A172 (cell line): ENCODE measurements at places on chromosomes 6 and 20. TPM values are rescaled to one million over a fixed set of nuclear protein-coding genes. Genes with fewer than 3 reads are reported as not detected.
A peak's percentile ranks its signal among the peaks of the same experiment; 100 is the strongest.

BTN1A1 gene
- total RNA-seq: not detected in 2 replicates

HEBP2 gene
- 33.4 and 46.5 TPM in 2 replicates for total RNA-seq

DNA sequence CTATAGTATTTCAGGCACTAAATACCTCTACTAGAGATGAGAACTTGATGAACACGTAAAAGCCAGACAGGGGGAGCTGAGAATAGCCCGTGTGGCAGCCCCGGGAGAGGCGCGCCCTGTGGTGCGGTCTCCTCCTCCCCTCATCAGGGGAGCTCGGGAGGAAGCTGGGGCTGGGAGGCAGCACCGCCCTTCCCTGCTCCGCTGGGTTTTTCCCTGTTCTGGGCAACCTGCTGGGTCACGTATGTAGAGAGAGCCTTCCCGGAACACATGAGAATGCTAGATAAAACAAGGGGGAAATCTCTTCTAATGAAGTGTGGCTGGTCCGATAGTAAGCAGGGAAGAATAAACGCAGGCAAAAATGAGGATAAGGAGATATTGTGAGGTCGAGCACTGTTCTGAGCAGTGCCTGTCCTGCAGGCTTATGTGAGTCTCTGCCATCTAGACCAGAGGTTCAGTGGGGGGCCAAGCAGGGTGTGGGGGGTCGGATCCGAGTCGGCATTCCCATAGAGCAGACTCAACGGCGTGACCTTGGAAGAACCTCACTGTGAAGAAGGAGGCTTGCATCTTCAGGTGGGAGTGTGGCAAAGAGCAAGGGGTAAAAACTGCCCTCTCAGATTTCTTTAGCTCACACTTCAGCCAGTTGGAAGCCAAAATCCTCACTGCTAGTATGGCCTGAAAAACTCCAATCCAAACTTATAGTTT lies 13.4 kb upstream of the RPS6KA2 start:
- no peak for DNase-seq

GRCh38 chr20:39778847-39779604 lies 816.9 kb downstream of the DHX35 start:
- DNase-seq: peak; percentile 24

DNA sequence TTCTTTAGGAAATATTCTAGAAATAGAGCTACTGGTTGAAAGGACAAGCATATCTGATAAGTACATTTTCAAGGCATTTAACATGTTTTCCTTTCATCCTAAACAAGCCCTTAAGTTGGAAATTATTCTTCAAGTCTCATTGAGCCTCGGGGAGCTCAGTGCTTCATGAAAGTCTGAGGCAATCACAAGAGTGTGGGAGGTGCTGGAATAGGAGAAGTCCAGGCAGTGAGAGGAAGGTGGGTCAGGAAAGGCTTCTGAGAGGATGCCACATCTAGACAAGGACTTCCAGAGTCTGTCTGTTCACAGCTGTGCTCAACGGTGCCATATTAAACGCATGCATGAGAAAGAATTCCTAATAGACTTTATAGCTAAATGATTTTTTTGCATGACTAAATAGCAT lies 69.8 kb downstream of the CD83 start:
- no peak for DNase-seq

DNA sequence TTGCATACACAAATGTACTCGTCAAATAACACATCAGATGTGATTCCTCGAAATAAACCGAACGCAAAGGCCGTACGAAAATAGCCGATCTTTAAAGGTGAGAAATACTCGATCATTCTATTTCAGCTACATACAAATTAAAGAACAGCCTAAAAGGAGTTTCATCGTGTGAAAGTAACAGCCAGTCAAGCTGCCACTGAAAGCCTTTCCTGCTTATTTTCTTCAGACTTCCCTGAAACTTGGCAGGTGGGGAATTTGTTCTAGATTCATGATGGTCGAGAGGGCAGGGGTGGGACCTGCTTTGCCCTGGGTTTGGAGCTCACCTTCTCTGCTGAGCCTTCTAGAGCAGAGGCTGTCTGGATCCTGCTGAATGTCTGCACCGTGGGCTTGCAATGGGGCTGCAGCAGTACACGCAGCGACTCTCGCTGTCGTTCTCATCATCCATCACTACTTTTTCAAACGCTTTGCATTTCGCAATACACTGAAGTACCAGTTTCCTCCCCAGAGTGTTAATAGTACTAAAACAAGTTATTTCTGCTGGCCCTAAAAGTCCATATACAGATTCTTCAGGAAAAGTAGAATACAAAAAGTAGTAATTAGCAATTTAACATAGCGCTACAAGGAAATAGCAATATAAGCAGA lies 16.2 kb downstream of the FOXC1 start:
- DNase-seq: no peak
